ENCODE measurements at places on chromosomes 6 and 20.

GRCh38 chr20:62344782-62345181, 22.3 kb downstream of the LAMA5 start:
- no peak for DNase-seq

- DNase-seq, result no peak
These were observed 2.9 kb downstream of the FNDC1 start for GRCh38 chr6:159172091-159172491.

- no peak for DNase-seq
These were observed 8.8 kb downstream of the RAET1L start for GRCh38 chr6:150016324-150017185.

DNA sequence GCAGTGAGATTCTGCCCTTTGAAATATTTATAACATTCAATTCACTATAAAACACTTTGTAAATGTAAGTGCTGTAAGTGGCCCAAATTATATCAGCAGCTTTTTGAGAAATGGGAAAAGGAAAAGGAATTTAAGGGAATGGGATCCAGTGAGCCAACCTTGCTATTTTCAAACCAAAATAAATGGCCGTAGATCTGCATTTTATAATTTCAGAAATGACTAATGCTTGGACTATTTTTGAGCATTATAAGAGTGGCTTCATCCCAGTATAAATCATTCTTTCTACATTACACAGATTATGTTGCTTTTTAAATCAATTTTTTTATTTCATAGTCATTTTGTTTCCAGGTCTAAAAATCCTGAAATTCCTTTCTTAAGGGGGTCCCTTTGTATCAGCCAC, 49.2 kb downstream of the ANKRD6 start:
- DNase-seq, result no peak

GRCh38 chr6:154749341-154749740, 16.1 kb downstream of the SCAF8 start:
- DNase-seq, result no peak

DNA sequence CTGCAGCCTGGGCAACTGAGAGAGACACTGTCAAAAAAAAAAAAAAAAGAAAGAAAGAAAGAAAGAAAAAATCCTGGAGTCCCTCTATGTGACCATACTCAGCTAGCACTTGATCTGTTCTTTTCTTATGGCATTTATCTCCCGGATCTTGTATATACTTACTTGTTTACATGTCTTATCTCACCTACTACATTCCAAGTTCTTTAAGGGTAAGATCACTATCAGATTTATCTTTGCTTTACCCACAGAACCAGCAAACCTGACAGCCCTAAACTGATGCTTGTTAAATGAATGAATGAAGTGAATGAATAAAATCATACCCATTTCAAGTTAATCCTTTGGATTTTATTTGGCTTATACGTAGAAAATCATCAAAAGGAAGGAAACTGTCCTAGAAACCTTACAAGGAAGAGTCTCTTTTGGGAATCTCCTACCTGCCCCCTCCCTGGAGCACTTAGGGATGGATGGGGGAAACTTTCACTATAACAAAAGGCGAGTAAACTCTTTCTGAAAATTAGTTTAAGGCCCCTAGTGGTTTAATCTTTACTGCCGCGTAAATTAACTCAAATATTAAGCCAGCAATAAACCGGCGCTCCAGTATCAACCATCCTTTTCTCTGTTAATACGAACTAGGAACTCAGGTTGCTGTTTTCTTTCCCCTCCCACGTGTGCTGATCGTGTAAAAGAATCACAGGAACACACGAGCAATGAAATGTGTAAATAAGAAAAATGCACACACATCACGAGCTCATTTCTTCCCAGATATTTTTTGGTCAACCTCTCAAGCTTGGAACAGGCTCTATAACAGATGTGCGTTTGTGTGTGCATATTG, 1.3 kb upstream of the UTRN start:
- DNase-seq, result no peak

GRCh38 chr6:169833258-169833794, 81.9 kb downstream of the ERMARD start:
- DNase-seq, result no peak

GRCh38 chr20:61755971-61756845, 309.5 kb downstream of the TAF4 start:
- no peak for DNase-seq

DNA sequence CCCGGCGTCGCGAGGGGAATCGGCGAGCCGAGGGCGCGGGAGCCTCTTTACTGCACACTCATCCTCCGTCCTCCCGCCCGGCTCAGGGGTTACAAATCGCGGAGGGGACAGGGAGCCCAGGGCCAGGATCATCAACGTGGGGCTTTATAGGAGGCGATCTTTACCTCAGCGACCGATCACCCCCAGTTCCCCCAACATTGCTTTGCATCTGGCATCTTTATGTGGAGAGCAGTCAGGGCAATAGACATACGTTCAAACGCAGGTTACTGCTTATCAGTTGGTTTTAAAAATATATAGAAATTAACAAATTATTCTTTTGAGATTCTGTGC, 634 bp downstream of the HSF2 start:
- DNase-seq, result no peak

DNA sequence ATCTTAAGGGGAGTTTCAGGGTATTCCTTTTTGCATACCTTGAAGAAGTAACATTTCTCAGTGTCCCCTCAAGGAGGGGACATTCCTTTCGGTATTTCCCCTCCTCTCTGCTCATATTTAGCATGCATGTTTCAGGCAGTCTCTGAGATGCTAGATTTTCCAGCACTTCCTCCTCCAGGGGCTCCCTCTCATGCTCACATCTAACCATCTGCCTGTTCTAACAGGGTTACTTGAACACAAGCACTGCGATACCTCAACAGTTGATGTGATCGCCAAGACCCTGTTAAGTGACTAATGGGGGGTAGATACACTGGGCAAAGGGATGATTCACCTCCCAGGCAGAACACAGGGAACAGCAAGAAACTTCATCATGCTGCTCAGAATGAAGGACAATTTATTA, 12.9 kb upstream of the MCM3 start:
- DNase-seq, result no peak

GRCh38 chr6:161166677-161167076, 107.2 kb downstream of the AGPAT4 start:
- no peak for DNase-seq

DNA sequence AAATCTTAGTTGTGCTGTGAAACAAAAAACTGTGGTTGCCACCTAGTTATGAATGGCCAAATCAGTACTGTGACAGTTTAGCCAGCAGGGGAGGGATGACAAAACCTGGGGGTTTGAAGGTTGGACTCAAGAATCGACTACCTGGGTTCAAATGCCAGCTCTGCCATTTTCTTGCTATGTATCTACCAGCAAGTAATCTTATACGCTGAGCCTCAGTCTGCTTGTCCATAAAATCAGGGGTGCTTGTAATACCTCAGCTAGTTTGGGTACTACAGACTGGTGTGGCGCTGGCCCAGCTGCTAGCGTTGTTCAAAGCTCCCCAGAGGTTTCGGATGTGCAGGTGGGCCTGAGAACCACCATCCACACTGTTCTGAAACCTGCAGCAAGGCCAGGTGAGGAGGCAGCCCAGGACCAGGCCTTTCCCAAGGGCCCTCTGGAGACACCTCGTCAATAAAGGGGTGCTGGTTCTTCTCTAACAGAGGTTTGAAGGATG, 40.4 kb downstream of the TRAM2 start:
- DNase-seq, result no peak

DNA sequence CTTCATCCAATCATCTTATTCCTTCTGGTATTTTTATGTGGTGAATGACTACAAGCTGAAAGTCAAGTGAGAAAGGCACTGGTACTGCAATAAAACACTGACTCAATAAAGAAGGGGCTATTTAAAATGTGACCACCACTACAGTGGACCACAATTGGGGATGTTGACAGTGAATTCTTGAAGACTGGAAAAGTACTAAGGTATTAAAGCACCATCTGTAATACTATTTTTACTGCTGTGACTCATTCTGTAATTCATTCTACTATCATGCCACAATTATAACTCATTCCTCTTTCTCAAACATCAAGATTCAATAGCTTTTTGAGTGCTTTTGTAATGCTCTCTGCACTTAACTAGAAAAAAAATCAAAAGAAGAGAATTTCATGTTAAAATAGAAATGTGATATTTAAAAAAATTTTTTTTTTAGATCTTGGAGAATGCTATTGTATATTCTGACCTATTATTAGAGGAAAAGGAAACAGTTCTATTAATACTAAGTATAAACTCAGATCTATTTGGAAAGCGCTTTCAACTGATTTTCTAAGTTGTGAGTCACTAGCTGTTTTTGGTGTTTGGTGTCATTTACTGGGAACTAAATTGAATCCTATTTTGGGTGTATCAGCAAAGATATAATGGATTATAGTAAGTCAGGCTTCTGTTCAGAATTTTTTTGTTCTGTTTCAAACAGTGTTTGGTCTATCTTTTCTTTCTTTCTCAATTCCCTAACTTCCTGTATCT, 104.7 kb upstream of the TMEM170B start:
- no peak for DNase-seq

DNA sequence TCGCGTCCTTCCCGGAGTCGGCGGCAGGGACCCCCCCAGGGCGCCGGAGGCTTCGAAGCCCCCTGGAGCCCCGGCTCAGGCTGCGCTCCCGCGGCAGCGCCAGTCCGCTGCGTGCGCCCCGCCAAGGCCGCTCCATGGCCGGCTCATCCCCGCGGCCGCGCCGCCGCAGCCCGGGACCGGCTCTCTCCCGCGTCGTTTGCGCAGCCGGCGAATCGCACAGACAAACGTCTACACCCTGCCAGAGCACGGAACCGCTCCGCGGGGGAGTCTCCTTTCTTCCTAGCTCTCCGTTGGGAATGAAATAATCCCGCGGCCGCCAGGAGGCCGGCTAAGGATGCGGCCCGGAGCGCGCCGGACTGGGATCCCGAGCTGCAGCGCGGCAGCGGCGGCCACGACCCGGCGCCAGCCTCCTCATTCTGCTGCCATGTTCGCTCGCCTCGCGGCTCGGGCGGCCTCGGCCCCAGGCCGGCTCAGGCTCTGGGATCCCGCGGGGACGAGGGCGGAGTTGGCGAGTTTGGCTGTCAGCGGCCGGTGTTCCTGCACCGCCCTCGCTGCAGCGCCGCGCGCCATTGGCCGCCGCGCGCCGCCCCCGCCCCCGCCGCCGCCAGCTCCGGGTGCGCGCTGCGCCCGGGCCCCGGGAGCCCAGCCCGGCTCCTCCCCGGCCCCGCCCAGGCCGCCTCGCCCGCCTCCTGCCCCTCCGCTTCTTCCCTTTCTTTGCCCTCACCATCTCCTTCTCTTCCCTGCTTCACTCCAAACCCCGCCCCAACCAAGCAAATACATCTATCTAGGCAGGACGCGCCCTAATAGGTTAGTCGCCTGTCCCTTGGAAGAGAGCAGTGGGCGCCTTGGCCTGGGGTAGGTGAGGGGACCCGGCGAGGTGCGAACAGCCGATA, at the start of gene GFOD1:
Gene GFOD1 (minus strand): TSS at position 479 of the 893 bp plus-strand sequence. CDS start 710 bp downstream, outside the sequence.
- DNase-seq, result peak; percentile 41

GRCh38 chr6:139112146-139112545, 22.7 kb upstream of the HECA start:
- DNase-seq, result no peak
